ENCODE measurements at places on chromosomes 16 and 17.

DNA sequence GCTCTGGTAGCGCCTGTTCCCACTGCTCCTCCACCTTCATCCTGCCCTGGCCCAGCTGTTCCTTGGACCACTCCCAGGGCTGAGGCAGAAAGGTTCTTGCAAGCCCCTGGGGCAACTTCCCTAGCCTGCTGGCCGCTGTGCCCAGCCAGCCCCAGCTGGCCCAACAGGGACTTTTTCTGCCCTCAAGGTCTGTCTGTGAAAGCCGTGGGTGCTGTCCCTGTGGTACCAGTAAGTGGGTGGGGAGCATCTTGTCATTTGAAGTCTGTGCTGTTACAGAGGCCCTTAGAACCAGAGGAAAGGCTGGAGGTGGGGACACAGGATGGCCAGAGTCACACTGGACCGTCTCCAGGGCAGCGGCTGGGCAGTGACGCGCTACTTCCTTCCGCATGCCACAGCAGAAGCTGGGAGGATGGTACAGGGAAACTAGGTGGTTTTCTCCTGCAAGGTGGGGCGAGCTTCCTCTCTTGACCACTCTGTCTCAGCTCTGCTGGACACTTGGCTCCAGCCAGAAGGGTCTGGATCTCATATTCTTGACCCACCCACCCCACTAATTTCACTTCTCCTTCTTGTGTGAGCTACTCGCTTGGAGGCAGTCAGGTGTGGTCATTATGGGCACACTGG is 87.8 kb downstream of the PLCG2 start:
- no peak for DNase-seq

DNA sequence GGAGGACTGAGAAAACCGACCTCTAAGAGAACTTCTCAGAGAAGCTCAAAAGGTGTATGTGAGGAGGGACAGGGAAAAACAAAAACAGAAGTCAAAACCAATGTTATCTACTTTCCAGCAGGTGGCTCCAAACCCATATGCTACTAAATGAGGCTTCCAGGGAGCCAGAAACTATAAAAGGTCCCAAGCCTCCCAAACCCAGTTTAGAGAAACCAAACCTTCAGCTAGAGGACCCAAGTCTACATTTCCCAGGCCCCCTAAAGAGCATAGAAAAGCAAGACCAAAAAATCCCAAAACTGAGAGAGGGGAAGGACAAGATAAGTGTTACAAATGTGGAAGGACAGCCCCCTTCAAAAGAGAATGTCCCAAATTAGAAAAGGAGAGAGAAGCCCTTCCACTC is 3.7 kb downstream of the HPR start:
- DNase-seq, result no peak

- DNase-seq, result no peak
Observed at GRCh38 chr17:81323411-81323868, 28.3 kb upstream of the SLC38A10 start.

GRCh38 chr17:30477774-30478115 is 537 bp downstream of the GOSR1 start:
- no peak for DNase-seq

DNA sequence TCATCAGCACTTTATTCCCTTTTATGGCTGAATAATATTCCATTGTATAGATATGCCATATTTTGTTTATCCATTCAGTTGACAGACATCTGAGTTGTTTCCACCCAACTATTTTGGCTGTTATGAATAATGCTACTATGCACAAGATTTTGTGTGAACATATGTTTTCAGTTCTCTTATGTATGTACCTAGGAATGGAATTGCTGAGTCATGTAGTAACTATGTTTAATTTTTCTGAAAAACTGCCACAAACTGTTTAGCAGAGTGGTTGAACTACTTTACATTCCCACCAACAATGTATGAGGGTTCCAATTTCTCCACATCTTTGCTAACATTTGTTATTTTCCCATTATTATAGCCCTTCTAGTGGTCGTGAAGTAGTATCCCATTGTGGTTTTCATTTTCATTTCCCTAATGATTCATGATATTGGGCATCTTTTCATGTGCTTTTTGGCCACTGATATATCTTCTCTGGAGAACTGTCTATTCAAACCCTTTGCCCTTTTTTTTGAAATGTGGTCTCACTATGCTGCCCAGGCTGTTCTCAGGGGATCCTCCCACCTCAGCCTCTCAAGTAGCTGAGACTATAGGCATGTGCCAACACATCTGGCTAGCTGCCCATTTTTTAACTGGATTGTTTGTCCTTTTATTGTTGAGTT is 26.3 kb downstream of the SMURF2 start:
- DNase-seq, result no peak

DNA sequence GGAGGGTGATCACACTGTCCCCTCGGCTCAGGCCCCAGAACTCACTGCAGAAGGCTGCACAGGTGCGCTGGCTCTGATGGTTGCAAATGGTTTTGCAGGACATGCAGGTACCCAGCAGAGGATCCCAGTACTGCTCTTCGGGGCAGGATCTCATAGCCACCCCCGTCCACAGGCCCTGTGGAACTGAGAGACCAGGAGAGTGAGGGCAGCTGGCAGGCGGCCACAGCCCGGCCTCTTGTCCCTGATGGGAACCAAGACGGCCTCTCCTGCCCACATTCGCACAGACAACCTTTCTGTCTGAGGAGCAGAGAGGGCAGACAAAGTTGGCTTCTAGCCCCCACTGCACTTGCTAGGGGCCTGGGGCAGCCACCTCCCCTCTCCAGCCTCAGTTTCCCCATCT is 19.5 kb downstream of the TNFRSF13B start:
- no peak for DNase-seq

GRCh38 chr16:15934991-15935390 is 14.4 kb upstream of the ABCC1 start:
- DNase-seq, result no peak

GRCh38 chr17:14225254-14225980 is 11.2 kb downstream of the CDRT15 start:
- DNase-seq, result no peak

GRCh38 chr17:73667181-73667959 is 23.1 kb upstream of the SDK2 start:
- no peak for DNase-seq

DNA sequence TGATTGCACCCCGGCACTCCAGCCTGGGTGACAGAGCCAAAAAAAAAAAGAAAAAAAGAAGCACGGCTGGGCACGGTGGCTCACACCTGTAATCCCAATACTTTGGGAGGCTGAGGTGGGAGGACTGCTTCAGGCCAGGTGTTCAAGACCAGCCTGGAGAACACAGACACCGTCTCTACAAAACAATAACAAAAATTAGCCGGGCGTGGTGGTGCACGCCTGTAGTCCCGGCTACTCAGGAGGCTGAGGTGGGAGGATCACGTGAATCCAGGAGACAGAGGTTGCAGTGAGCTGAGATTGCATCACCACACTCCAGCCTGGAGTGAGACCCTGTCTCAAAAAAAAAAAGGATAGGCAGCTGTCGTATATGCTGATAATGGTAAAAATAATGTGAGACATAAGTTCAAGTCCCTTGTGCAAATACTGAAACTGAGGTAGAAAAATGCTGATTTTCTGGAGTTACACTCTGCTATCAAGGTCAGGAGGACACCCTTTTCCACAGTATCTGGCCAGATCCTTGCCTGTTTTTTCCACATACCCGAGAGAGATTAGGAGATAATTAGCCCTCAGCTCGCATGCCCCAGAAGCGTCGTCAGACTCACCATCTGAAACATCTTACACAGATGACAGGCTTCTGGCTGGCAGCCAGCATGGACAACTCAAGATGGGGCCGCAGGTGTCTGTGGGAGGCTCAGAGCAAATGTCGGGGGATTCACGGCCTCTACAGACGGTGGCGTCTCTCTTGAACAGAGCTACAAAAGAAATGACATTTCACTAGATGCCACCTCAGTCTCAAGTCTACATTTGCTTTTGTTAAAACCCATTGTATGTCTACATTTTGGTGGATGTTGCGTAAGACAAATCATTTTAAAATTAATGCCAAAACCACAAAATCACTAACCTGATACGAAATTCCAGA is 36.8 kb downstream of the WDR45B start:
- DNase-seq, result no peak

DNA sequence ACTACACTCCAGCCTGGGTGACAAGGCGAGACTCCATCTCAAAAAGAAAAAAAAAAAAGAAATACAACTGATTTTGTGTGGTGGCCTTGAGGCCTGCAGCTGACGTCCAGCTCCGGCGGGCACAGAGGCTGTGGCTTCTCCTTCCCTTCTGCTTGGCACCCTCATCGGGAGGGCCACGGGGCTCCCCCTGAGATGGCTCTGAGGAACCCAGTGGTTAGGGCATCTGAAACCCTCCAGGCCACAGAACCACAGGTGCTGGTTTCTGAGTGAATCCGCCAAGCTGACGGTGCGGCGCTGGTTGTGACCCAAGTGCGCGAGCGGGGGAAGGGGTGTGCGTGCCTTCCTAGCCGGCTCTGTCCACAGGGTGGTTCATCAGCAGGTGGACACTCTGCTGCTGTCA is 63.4 kb downstream of the LMF1 start:
- DNase-seq, result no peak

- no peak for DNase-seq
Observed at GRCh38 chr16:22366889-22367288, 7.5 kb downstream of the CDR2 start.

All from NCI-H1048 (cell line).